ENCODE measurements at places on chromosomes 13 and 19.
A peak's percentile ranks its signal among the peaks of the same experiment; 100 is the strongest.

GRCh38 chr19:16283210-16284061 is 41.2 kb upstream of the KLF2 start:
- DNase-seq = no peak

DNA sequence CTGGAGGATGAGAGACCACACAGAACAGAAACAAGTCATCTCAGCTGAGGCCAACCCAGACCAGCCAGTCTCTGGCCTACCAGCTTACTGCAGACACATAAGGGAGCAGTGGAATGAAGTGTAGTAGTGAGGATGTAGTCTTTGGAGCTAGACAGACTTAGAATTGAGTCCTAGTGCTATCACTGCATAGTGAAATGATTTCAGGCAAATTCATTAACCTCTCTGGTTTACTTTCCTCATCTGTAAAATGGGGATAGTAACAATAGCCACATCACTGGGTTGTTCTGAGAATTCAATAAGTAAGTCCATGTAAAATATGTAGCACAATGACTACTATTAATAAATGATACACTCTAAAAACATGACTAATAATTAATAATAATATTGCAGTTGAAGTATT is 383.8 kb downstream of the DLEU7 start:
- DNase-seq = no peak

DNA sequence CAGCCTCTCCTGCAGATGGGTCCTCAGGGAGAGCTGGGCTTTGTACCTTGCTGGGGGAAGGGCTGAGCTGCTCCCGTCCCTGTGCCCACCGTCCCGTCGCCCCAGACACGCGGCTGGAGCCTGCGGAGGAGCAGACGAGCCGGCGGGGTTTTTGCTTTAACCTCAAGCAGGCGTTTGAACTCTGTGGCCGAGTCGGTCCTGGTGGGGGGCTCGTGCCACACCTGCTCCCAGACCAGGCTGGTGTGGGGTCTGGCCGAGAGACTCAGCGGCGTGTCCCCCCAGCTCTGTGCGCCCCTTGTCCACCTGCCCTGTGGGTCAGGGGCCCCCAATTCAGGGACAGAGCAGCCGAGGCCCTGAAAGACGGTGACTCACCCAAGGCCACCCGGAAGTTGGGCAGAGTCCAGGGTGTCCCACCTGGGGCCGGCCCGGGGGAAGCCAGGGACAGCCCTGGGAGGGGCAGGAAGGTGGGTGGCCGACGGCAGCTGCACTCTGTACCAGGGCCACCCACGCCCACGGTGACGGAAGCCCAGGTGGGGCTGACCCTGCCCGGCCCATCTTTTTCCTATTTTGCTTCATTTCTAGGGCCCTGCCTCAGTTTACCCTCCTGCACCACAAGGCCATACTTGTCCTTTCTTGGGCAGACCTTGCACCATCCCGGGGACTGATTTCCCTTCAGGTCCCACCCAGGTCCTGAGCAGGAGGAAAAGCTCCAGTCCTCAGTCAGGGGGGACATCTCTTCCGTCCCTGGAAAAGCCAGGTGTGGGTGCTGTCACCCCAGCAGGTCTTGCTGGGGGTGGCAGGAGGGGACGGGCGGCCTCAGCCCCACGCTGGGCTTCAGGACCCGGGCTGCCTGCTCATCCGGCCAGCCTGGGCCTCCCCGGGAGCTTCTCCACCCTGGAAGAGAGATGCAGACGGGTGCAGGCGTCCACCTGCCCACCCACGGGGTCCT is 5.3 kb downstream of the EFNA2 start:
- DNase-seq = no peak

DNA sequence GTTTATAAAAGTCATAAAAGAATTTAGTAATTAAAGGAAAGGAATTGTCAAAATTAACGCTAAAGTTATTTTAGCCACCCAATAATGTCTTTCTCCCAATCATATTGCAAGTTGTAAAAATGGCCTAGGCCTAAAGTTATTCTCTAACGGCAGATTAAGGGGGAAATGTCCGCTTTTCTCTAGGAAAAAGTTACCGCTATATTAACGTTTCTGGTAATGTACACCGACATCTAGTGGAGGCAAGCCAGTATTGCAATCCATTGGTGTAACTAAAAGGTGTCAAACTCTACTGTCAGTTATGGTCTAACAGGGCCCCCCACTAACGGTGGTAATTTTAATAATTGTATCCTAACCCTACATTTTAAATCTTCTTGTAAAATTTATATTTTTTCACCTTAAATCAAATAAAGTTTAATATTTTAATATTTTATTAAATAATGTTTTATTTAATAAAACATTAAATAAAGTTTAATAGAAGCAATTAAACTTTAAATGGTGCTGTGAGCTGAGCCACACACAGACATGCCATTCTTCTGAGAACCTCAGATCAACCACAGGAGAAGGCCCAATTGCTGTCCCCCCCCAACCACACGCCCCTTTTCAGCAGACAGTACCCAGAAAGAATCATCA is 35.9 kb upstream of the ZSCAN5A start:
- peak; percentile 16 for DNase-seq

DNA sequence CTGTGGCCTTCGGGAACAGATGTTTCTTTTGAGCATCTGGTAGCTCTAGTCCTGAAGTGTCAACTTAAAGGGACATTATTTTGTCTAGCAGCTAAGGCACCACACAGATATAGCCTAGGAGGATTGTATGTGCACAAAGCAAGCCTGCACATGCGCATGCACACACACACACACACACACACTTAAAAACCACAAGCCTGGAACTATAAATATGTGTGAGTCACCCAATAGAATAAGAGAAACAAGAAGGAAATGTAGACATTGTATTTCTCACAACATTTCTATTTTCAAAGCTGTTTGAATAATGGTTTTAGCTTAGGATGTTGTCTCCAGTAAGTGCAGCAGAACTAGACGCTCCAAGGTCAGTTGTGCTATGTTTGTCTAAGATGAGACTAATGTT is 516.5 kb downstream of the SUCLA2 start:
- DNase-seq = no peak

- no peak for DNase-seq
These were observed 15.2 kb downstream of the GAS6 start for GRCh38 chr13:113848431-113849260.

DNA sequence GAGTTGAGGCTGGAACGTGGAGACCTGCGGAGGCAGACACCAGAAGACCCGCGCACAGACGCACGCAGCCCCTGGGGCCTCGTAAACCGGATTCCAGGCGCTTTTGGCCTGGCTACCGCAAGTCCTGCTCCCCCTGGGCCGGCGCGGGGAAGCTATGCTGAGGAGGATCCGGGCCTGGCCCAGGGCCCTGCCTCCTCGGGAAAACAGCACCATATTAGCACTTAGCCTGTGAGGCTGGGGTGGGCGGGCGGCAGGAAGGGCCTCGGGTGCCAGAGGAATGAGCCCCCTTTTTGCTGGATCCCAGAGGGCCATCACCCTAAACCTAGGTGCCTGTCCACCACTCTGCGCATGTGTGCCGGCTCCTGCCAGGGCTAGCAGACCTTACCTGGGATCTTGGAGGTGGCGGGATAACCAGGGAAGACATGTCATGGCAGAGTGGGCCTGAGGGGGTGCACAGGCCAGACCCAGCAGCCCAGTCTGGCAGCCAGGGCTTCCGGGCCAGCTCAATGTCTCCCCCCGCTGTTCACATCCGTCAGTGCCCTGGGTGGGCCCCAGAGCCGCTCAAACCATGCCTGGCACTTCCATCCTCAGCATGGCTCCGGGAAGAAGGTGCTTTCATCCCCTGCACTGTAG is 7.3 kb downstream of the ELOF1 start:
- no peak for DNase-seq

- no peak for DNase-seq
These were observed 27.6 kb upstream of the MATK start for GRCh38 chr19:3813473-3814392.

- DNase-seq = no peak
These were observed 13.6 kb downstream of the CSNK1A1L start for GRCh38 chr13:37091835-37092234.

DNA sequence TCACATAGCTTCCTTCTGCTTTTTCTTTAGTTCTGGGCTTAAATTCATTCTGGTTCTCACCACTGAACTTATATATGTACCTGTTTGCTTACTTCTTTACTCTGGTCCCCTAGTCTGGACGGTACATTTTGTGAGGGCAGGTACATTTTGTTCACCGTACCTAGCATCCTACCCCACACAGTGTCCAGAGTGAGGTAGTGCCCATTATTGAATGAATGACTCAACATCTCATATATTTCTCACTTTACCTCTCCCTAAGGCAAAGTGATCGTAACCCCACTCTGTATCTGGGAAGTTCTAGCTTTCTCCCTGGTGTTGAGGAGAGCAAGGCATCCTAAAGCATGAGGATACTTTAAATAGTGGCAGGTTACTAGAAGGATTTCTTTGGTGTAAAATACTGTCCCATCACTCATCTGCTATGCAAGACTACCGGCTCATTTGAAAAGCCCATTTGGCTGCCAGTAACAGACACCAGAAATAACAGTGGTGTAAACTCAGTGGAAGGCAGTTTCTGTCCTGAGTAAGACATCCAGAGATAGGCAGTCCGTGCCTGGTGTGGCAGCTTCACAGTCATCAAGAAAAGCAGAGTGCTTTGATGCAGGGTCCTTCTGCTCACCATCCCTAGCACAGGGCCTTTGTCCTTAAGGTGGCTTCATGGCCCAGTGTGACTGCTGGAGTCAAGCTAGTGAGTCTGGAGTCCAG is 111.8 kb downstream of the SIPA1L3 start:
- no peak for DNase-seq

DNA sequence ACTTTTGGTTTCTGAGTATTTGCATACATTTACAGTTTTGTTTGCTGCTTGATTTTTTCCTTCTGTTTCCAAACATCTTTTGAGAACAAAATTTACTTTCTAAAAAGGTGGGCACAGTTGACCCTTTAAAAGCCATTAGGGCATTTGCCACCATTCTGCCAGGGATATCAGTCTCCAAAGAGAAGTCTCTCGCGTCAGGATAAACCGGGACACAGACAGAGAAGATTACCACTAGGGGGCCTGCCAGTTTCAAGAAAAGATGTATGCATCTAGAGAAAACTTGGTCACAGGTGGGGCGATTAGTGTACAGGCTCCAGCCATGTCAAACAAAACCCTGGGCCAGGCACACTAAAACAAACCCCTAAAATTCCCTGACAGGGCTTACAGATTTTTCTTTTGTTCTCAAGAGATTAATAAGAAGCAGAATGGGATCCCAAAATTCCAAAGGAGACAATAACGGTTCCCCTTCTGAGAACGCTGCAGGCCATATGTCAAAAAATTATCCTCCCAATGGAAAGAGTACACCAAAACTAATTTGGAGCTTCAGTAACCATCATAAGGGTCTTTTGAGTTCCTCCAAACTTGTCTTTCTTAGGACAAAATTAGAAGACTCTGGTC is 10.7 kb upstream of the PABPC3 start:
- no peak for DNase-seq

- DNase-seq = no peak
These were observed 147.5 kb downstream of the CYSLTR2 start for GRCh38 chr13:48801255-48801654.

- DNase-seq = no peak
These were observed 124.5 kb downstream of the KCTD15 start for GRCh38 chr19:33921165-33921564.

DNA sequence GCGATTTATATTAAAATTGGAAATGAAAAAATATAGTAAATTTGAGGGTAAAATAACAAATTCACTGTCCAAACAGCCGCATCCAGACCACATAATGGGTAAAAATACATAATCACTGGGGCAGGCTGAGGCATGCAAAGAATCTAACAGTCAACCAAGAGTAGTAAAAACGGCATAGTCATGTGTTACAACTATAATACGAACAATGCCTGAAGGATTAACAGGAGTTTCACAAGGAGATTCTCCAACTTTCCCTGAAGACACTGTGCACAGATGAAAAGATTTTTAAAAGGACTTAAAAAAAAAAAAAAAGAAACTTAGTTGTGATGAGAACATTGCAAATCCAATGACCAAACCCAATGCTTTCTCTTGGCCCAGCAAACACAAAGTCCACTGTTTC is 20.4 kb upstream of the ATXN8OS start:
- no peak for DNase-seq

DNA sequence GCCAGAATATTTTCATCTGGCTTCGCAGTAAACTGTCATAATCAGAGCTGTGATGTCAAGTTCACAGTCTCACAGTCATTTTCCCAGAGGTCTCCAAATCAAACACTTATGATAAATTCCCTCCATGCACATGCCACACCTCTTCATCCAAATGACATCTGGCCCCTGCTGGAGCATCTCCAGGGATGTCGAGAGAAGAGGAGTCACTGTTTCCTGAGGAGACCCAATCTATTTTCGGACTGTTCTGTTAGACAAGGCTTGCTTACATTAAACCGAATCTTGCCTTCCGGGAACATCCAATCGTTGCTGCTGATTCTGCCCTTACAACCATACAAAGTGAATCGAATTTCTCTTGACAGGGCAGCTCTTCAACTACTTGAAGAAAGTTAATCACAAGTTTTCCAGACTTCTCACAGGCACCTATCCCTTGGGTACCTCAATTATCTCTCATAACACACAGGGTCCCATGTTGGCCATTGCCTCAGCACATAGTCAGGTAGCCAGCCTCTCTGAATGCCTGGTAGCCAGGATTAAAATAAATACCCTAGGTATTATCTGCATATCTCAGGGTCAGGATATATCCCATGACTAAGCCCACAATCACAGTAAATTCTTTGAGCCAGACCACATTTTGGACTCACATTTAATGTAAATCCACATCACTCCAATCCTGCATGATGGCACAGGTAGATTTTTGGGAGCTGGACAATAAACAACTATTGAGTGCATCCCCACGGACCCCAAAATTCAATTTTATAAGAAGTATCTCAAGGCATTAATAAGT is 182.5 kb downstream of the ABCC4 start:
- no peak for DNase-seq

- no peak for DNase-seq
These were observed 1.8 kb downstream of the SLITRK1 start for GRCh38 chr13:83880275-83881139.

DNA sequence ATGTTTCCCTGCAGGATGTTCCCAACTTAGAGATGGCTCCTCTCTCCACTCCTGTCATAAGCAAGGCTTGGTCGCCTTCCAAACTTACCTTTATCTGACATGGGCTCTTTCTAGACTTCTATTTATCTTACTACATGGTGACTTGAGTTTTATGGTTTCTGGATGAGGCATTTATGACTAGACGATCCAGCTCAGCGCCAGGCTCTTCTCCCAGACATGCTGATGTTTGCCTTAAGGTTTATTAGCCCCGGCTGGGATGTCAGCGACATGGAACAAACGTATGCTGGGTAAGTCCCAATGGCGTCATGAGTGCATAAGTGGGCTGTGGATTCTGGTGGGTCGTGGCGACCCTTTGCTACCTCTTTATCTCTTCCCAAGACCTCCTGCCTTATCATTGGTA is 39.8 kb upstream of the SLC15A1 start:
- no peak for DNase-seq

GRCh38 chr19:46704379-46705076 is 12.4 kb downstream of the PRKD2 start:
- DNase-seq = no peak

- DNase-seq = no peak
These were observed 1695.7 kb upstream of the SPRY2 start for GRCh38 chr13:82036602-82037001.

- no peak for DNase-seq
These were observed 18.0 kb upstream of the ZNF723 start for GRCh38 chr19:22814124-22814523.

GRCh38 chr13:93951951-93952350 is 527.5 kb downstream of the DCT start:
- no peak for DNase-seq

GRCh38 chr13:64936879-64937278 is 2293.3 kb downstream of the PCDH9 start:
- DNase-seq = no peak
